ENCODE measurements at places on chromosomes 11 and 22.

DNA sequence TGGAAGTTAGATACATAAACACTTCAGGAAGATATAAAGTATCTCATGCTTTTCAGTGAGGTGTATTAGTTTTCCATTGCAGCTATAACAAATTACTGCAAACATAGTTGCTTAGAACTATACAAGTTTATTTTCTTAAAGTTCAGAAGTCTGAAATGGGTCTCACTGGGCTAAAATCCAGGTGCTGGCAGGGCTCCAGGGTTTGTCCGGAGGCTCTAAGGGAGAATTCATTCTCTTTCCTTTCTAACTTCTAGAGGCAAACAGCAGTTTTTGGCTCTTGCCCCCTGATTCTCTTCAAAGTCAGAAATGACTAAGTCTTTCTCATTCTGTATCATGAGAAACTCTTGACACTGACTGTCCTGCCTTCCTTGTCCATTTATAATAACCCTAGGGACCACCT is 138.8 kb downstream of the AASDHPPT start:
- DNase-seq: no peak

GRCh38 chr22:17113600-17113999 is 7.6 kb downstream of the TMEM121B start:
- DNase-seq: no peak

DNA sequence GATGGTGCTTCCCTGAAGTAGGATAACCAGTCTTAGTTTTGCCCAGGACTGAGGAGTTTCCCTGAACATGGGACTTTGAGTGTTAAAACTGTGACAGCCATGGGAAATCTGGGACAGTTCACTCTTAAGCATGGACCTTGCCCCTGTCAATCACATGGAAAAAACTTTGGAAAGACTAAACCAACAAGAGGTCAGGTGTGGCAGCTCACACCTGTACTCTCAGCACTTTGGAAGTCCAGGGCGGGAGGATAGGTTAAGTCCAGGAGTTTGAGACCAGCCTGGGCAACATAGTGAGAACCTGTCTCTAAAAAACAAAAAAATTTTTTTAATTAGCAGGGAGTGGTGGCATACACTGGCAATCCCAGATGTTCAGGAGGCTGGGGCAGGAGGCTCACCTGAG is 3.3 kb upstream of the AMBRA1 start:
- no peak for DNase-seq

GRCh38 chr11:76424379-76424778 is 20.4 kb upstream of the EMSY start:
- no peak for DNase-seq

GRCh38 chr11:61609000-61609979 is 28.4 kb upstream of the SYT7 start:
- no peak for DNase-seq

DNA sequence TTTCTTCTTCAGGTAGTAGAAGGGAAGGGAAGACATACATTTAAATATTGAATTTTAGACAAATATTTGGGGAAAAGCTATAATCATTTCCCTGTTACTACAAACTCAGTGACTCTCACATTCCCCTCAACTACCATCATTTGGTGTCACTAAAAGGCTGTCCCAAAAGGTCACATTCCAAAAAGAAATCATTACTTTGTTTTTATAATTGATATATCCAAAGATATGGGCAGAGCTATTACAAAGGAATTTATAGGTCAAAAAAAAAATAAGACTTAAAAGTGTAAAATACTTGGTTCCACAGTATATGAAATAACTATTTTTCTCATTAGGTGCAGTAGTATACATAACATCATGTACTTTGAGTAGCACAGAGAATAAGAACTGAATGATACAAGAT is 751.4 kb downstream of the KCNA4 start:
- no peak for DNase-seq

DNA sequence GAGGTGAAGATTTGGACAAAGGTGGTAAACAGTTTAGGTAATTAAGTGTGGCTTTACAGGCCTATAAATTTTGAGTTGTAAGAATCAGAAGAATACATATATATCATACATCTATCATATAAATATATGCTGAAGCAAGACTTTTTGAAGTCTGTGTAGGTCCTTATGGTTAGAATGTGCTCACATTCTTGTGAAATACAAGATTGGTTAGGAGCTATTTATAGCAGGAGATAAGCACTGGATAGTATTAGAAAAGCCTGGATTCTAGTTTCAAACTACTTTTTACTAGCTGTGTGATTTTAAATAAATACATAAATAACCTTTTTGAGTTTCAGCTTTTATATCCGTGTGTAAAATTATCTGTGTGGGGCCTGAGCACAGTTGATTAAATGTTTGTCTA is 42.3 kb downstream of the ANKRD42 start:
- peak; percentile 32 for DNase-seq

GRCh38 chr11:17752144-17752543 is 17.6 kb downstream of the KCNC1 start:
- DNase-seq: no peak

GRCh38 chr11:68976095-68976494 is 4.7 kb downstream of the MRGPRD start:
- DNase-seq: no peak

Measured in astrocyte (in vitro differentiated cells and primary cell).